T-helper 17 cell (primary cell): ENCODE measurements at places on chromosomes 16 and 17. TPM values are rescaled to one million over a fixed set of nuclear protein-coding genes. Genes with fewer than 3 reads are reported as not detected.

- H3K27me3 ChIP-seq: no peaks in the 10 kb centered on the region
- H3K4me3 ChIP-seq: no peak overlapping the region
- no peak for DNase-seq
Measured at GRCh38 chr17:81456091-81456490, 56.5 kb downstream of the ACTG1 start.

DNA sequence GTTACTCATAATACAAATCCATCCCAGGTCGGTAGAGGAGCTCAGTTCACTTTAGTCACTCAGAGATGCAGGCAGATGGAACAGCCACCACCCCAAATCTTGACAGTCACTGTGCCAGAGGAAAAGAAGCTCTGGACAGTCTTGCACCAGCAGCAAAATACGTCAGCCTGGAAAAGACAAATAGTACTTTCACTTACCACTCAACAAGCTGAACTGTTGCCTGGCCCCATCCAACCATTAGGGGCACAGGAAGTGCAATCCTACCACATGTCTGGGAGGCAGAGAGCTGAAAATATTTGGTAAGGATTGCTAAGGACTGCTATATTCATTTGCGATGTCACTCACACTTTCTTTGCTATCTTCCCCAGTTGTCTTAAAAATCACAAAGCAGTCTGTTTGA is 239.1 kb upstream of the TOX3 start:
- no peaks in the 10 kb centered on the region for H3K27me3 ChIP-seq
- H3K36me3 ChIP-seq: no peaks in the 10 kb centered on the region
- H3K27ac ChIP-seq: no peak overlapping the region
- no peak overlapping the region for H3K4me3 ChIP-seq

DNA sequence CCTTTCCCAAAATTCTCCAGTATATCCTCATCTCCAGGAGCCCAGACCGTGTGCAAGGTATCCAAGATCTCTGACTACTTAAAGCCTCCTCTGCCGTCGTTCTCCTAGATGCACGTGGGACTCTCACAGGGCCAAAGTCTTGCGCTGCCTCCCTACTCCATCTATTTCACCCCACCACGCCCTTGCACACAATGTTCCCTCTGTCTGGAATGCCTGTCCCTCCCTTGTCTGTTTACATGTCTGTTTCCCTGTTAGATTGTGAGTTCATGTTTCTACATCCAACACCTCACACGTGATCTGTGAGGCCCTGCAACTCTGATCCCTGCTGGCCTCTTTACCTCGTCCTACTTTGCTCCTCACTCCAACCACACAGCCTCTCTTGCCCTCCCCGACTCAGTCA is 4.9 kb upstream of the FZD2 start:
- peaks cover 7% of the 10 kb centered on the region for H3K4me1 ChIP-seq
- peaks cover 65% of the 10 kb centered on the region for H3K27me3 ChIP-seq
- peaks cover 12% of the 10 kb centered on the region for H3K36me3 ChIP-seq

- DNase-seq: no peak
- H3K27me3 ChIP-seq: no peaks in the 10 kb centered on the region
- no peak overlapping the region for H3K4me3 ChIP-seq
- no peak overlapping the region for H3K27ac ChIP-seq
Measured at GRCh38 chr17:17941015-17941414, 31.2 kb downstream of the TOM1L2 start.

GRCh38 chr17:7113273-7114071 is 1.1 kb downstream of the ASGR2 start:
- peaks cover 10% of the 10 kb centered on the region for H3K4me1 ChIP-seq
- H3K4me3 ChIP-seq: no peak overlapping the region
- peaks cover 9% of the 10 kb centered on the region for H3K27me3 ChIP-seq
- peaks cover 3% of the 10 kb centered on the region for H3K36me3 ChIP-seq

DNA sequence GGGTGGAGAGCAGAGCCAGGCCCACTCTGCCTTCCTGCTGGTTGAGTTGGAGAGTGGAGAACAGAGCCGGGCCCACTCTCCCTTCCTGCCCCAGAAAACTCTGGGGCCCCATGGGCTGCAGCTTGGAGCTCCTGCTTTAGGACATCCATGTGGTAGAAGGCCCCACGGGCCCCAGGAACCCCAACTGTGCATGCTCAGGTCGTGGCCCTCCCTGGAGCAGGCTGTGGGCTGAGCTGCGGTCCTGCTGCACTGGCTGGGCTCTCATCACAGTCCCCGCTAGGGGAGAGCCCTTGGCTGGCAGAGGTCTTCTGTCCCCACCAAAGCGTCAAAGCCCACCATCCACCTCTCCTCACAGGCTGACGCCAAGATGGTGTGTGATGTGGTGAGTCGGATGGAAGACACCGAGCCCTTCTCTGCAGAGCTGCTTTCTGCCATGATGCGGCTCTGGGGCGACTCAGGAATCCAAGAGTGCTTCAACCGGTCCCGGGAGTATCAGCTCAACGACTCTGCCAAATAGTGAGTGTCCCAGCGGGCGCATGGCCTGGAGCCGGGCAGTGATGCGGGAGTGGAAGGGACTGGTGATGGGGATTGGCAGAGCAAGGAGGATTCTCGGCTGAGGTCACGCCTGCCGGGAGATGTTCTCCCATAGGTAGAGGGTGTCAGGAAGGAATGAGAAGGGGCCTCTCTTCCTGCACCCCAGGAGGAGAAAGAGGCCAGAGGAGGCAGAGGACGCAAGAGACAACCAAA is 96.9 kb downstream of the AMFR start:
- peaks cover 8% of the 10 kb centered on the region for H3K4me1 ChIP-seq
- H3K4me3 ChIP-seq: no peak overlapping the region
- no peak for DNase-seq
- peaks cover 3% of the 10 kb centered on the region for H3K36me3 ChIP-seq
- no peaks in the 10 kb centered on the region for H3K27me3 ChIP-seq
- H3K27ac ChIP-seq: no peak overlapping the region

DNA sequence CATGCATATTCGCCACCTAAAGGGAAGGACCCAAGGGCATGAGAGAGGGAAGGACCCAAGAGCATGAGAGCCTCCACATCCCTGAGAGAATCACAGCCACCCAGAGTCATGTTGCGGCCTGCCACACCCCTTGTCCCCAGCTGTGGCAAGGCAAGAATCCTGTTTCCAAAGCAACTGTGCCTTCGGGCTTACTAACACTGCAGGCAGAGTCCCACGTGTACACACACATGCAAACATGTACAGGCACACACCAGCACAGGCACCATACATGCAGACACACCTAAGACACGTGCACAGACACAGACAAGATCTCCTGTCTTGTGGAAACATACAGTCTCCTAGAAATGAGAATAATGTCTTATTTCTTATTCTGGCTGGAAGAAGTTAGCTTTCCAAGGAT is 92.4 kb upstream of the CDYL2 start:
- H3K27ac ChIP-seq: no peak overlapping the region
- no peak for DNase-seq
- no peaks in the 10 kb centered on the region for H3K4me1 ChIP-seq

GRCh38 chr16:63617047-63617989 is 1504.5 kb downstream of the CDH11 start:
- no peak overlapping the region for H3K4me3 ChIP-seq
- no peaks in the 10 kb centered on the region for H3K36me3 ChIP-seq
- H3K27ac ChIP-seq: no peak overlapping the region
- H3K27me3 ChIP-seq: no peaks in the 10 kb centered on the region
- no peak for DNase-seq

DNA sequence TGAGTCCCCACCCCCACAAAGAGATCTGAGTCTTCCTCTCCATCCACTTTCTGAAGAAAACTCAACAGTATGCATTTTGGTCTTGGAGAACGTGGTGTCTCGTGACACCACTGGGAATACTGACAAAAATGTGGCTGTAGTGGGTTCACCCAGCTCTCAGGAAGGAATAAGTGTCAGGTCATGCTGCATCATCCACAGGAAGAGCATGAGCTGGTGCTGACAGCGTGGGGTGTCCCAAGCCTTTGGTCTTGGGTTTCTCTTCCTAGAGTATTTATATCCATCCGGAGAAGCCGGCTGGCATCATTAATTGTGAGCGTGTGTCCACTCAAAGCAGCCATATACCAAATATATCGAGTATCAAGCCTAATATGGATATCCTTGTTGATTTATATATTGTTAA is 55.9 kb downstream of the C17orf67 start:
- H3K36me3 ChIP-seq: no peaks in the 10 kb centered on the region
- peaks cover 17% of the 10 kb centered on the region for H3K4me1 ChIP-seq
- H3K4me3 ChIP-seq: no peak overlapping the region
- H3K27me3 ChIP-seq: peaks cover 11% of the 10 kb centered on the region
- H3K27ac ChIP-seq: no peak overlapping the region
- no peak for DNase-seq

GRCh38 chr17:59963738-59964481 is 630 bp downstream of the RNFT1 start:
- H3K4me3 ChIP-seq: peak overlapping the region; percentile 92
- peaks cover 12% of the 10 kb centered on the region for H3K4me1 ChIP-seq
- H3K27ac ChIP-seq: peak overlapping the region; percentile 98
- H3K27me3 ChIP-seq: no peaks in the 10 kb centered on the region
- H3K36me3 ChIP-seq: peaks cover 3% of the 10 kb centered on the region
- no peak for DNase-seq

DNA sequence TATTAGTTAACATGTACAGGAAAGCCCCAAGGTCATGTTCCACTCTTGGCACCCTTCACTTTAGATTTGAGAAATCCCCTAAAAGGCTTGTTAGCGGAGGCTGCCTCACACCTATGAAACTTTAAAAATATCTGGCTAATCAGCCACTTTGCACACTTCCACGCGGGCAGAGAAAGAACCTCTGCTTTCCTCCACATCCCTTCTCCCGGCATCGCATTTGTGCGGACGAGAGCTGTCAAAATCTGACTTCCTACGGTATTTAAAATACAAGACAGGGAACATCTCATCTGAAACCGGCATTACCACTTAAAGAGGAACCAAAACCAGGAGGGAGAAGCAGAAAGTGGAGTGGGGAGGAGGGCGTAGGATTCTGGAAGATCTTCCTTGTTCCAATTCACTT is 422.3 kb downstream of the TMEM114 start:
- no peak overlapping the region for H3K4me3 ChIP-seq
- H3K4me1 ChIP-seq: no peaks in the 10 kb centered on the region
- H3K27me3 ChIP-seq: no peaks in the 10 kb centered on the region
- no peaks in the 10 kb centered on the region for H3K36me3 ChIP-seq
- H3K27ac ChIP-seq: no peak overlapping the region
- no peak for DNase-seq

DNA sequence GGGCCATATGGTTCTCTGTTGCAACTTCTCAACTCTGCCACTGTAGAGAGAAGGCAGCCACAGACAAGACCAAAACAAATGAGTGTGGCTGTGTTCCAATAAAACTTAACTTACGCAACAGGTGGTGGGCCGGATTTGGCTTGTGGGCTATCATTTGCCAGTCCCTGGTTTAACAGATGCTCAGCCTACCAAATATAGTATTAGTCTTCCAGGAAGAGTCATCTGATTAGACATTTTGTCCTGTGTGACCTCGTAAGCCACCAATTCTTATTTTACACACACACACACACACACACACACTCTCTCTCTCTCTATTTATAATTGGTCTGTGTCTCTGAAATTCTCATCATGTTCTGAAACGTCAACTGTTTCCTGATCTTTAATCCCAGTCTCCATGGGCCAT is 245.9 kb downstream of the XYLT1 start:
- peaks cover 2% of the 10 kb centered on the region for H3K36me3 ChIP-seq
- no peak for DNase-seq
- no peak overlapping the region for H3K4me3 ChIP-seq
- peaks cover 12% of the 10 kb centered on the region for H3K4me1 ChIP-seq
- no peaks in the 10 kb centered on the region for H3K27me3 ChIP-seq

DNA sequence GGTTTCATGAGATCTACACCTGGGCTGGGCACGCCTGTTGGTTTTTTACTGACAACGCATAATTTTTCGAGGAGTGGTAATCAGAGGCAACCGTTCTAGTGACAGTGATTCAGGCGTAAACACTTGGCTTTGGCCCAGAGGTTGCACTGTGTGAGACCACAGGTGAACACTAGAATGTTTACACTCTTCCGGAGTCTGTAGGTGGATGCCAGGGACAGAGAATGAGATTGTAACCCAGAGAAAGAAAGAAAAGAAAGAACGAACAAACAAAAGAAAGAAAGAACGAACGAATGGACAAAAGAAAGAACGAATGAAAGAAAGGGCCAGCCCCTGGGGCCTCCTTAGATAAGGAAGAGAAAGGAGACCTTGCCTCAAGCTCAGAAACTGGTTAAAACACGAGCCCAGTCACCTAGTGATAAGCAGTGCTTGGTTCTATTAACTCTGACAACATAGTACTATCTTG is 113.2 kb downstream of the PRKCB start:
- H3K27ac ChIP-seq: peak overlapping the region; percentile 96
- H3K4me1 ChIP-seq: peaks cover 78% of the 10 kb centered on the region
- DNase-seq: peak; percentile 38

DNA sequence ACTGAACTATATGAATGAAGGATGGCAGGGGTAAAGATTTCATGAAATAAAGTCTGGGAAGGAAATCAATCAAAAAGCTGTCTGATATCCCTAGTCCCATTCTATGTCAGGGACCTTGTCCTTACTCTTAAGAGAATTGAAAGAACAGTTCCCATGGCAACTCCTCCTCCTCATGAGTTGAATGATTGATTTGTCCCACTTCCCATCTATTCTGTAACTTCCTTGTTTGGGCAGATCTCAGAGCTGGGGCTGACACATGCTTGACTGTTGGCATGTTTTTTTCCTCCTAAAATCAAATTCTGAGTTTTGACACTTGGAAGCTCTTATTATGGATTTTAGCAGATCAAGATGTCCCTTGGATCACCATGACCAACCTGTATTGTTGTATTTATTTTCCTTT is 1138.6 kb upstream of the CDH8 start:
- no peak for DNase-seq
- H3K4me1 ChIP-seq: no peaks in the 10 kb centered on the region
- no peak overlapping the region for H3K4me3 ChIP-seq
- no peaks in the 10 kb centered on the region for H3K36me3 ChIP-seq
- no peaks in the 10 kb centered on the region for H3K27me3 ChIP-seq

DNA sequence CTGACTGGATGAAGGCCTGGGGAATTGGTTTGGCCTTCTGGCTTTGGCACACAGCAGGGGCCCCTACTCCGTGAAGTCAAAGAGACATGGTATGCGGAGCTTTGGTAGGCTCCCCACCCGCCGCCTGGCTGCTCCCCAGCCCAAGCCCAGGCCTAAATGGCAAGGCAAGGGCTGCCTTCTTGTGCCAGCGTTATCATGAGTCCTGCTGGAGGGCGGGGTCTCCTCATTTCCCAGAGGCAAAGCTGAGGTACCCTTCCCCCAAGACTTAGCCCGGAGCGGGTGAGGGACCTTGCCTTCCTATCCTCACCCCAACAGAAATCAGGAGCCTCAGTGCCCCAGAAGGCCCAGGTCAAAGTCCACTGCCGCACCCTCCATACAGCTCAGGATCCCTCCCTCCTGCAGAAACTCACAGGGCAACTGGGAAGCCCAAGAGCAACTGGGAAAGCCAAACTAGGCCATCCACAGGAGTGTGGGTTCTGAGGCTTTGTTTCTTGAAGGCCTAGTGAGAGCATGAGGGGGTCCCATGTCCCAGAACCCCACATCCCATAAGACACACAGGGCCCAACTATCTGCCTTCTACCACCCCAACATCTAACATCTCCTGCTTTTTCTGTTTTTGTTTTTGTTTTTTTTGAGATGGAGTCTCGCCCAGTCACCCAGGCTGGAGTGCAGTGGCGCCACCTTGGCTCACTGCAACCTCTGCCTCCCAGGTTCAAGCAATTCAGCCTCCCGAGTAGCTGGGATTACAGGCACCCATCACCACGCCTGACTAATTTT is 9.3 kb downstream of the PGAP3 start:
- H3K36me3 ChIP-seq: peaks cover 4% of the 10 kb centered on the region
- DNase-seq: no peak

CLDN7 gene
- 1.2 TPM for total RNA-seq

GRAP gene
- 26.7 TPM for total RNA-seq

MYBBP1A gene
- total RNA-seq: 64.4 TPM

ESRP2 gene
- 0.16 TPM for total RNA-seq

C16orf92 gene
- total RNA-seq: not detected

CHMP6 gene
- 21.0 TPM for total RNA-seq

NUPR1 gene
- 0.07 TPM for total RNA-seq

TMEM231 gene
- total RNA-seq: 7.5 TPM

TBKBP1 gene
- 2.6 TPM for total RNA-seq

USP6 gene
- total RNA-seq: 0.05 TPM

FADS6 gene
- total RNA-seq: not detected

ZNF764 gene
- 19.5 TPM for total RNA-seq
